Stimulated activated CD4-positive, alpha-beta T cell treated with anti-CD3 and anti-CD28 coated beads, Interleukin-1b, Interleukin-23, amount 100 ng/mL, for 1 hour (primary cell): ENCODE measurements at places on chromosomes 12 and 14.

DNA sequence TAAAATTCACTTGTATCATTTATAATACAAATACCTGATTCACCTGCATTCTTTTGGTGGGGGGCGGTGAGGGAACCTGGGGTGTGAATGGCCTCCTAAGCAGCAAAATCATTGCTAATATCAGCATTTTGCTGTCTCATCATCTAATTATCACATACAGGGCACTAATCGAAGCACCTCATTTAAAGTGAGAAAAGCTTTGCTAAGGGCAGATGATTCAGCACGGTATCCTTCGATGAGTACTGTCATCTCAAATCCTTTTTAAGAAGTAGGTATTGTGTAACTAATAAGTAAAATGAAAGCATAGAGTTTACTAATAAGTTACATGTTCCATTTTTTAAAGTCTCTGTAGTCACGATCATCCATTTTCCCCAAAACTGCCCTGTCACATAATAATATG, 278.1 kb upstream of the SOX5 start:
- no peak for DNase-seq

DNA sequence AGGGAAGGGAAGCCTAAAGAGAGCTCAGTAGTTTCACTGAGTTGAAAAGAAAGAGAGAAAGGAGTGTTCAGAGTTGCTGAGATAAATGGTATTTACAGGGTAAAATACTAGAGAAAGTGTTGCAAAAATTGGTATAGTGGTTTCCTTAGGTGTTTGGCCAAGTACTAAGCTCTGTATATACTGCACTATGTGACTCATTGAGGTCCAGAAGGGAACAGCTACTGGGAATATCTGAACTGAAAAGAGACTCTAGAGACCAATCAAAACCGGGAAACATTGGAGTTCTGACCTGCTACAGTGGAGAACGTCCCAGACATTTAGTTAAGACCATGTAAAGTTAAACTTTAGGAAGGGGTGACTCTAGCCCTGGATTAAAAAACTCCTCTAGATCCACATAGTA, 42.7 kb upstream of the ALX1 start:
- no peak for DNase-seq

GRCh38 chr14:85528080-85528896, 1.7 kb upstream of the FLRT2 start:
- no peak for DNase-seq

DNA sequence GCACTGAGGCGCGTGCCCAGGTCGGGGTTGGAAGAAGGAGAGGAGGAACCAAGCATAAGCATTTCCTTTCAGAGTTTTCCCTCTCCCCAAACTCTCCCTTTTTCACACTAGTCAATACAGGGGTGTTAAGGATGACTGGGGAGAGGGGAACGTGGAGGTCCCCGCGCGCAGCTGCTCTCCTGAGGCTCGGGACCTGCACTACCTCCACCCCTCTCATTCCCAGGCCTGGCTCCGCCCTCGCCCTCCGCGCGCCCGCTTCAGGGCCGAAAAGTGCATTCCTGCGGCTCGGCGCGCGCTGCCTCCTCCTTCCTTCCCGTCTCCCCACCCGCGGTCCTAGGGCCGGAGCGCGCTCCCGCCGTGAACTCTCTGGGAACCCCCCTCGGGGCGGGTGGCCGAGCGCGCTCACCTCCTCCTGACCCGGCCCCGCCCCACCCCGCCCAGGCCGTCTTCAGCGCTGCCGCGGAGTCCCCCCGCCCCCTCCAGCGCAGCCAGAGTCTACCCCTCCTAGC, 11.3 kb downstream of the RARG start:
- peak; percentile 57 for DNase-seq

- DNase-seq: no peak
These were observed 150.1 kb downstream of the NAV3 start for GRCh38 chr12:77980782-77981181.
